Putamen (tissue), 1 donor: ENCODE measurements at places on chromosomes 1 and 21.

DNA sequence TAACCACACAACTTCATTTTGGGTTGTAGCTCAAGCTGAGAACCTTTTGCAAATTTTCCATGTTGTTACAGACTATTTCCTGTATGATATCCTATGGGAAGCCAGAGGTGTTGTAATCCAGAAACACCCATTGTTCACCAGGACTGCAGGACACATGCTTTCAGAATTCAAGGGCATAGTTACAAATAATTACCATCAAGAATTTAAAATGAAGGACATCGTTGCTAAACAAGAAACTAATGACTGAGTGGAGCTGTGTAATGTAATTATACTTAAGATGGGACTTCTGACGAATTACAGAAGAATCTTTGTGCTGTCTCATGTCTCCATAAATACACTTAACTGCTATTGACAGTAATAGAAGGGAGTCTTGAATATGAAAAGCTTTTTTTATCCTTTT, 47.6 kb upstream of the HOOK1 start:
- no peak for DNase-seq

DNA sequence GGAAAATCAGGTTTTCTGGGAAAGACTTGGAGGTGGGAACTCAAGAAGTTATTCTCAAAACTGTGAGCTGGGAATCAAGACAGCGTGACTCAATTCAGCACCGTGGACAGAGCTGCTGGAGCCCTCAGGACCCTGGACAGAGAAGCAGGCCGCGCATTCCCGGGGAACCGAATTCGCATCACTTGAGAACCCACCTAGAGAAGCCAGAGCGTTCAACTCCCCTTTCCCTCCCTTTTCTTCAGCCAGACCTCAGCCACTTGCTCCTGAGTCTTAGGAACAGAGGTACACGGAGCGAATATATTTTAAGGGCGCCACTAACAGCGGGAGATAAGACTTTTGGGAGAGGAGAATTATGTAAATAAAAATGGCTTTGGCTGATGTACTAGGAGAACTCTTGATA, 2.0 kb upstream of the LIN28A start:
- DNase-seq: peak; percentile 36

- no peak for DNase-seq
Observed at GRCh38 chr1:173733912-173734311, 19.1 kb downstream of the KLHL20 start.

GRCh38 chr1:248755517-248755916, at the start of gene LYPD8:
TSS of gene LYPD8 (minus strand) at chr1:248755759. CDS start at chr1:248751081, 4,678 bp downstream.
- no peak for DNase-seq

DNA sequence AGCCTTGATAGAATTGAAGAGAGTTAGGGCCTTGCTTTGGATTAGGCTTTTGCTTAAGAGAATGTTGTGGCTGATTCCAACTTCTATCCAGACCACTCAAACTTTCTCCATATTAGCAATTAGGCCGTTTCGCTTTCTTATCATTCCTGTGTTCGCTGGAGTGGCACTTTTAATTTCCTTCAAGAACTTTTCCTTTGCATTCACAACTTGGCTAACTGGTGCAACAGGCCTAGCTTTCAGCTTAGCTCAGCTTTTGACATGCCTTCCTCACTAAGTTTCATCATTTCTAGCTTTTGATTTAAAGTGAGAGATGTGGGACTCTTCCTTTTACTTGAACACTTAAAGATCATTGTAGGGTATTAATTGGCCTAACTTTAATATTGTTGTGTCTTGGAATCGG, 183.6 kb upstream of the L1TD1 start:
- DNase-seq: no peak

DNA sequence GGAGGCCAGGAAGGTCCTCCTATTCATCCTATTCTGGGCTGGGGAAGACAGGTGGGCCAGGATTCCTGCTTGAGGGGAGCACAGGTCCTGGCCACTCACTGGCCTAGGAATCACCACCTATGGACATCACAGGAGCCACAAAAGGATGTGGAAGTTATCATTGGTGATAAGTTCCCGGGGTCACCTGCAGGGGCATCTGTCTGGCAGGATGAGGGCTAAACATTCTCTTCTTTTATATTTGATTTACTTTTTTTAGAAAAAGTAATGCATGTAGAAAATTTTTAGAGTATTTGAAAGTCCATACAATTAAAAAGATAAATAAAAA, 33.2 kb upstream of the KIAA0040 start:
- DNase-seq: no peak

- DNase-seq: peak; percentile 32
Observed at GRCh38 chr21:41817228-41817627, 50.4 kb upstream of the RIPK4 start.

GRCh38 chr1:177023249-177023648, 141.3 kb downstream of the ASTN1 start:
- no peak for DNase-seq

- no peak for DNase-seq
Observed at GRCh38 chr21:41497788-41498187, 10.2 kb downstream of the TMPRSS2 start.

GRCh38 chr1:15290382-15290781, 43.4 kb downstream of the FHAD1 start:
- DNase-seq: no peak

DNA sequence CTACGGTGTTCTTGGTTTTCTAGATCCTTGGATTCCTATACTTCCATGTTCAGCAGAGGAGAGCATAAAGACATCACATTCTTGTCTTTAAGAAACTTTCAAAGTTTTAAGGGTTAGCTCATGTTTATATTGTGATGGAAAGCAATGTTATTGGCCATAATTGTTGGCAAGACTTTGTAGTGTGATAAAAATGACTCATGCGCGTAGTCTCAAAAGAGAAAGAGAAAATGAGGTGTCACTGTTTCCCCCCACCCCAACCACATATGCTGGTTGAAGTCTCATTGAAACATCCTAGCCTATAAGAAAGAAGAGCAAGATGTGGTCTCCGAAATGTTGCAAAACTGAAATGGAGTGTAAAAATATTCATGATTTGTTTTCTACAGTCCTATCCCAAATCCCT, 348.8 kb downstream of the PTBP2 start:
- DNase-seq: no peak

- DNase-seq: peak; percentile 70
Observed at GRCh38 chr1:2443277-2444137, 31.1 kb upstream of the PEX10 start.

GRCh38 chr1:117097443-117097842, 24.1 kb downstream of the TRIM45 start:
- DNase-seq: no peak

DNA sequence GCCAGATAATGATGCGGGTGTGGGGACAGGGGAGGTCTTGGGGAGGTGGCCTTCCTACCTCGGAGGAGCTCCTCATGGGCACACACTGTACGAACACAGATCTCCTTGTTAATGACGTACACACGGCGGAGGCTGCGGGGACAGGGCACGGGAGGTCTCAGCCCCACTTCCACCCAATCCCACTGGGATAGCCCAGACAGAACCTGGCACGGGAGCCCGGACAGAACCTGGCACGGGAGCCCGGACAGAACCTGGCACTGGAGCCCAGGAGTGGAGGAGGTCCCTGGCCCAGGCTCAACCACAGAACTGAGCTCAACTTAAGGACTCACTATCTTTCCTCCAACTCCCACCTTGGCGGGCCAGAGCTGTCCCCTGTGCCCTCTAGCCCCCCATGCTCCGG, 5.2 kb downstream of the MFAP2 start:
- DNase-seq: no peak

DNA sequence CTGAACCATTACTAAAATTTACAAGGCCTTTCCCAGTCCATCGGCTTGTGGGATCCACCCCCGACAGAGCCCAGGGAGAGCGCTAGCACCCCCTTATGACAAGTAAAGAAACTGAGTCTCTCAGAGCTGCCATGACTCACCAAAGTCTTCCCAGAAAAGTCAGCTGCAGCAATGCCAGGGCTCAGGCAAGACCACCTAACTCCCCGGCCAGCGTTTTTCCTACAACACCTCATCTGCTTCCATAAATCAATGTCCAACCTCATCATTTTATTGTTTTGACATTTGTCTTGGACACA, 15.0 kb downstream of the DHCR24 start:
- DNase-seq: no peak

DNA sequence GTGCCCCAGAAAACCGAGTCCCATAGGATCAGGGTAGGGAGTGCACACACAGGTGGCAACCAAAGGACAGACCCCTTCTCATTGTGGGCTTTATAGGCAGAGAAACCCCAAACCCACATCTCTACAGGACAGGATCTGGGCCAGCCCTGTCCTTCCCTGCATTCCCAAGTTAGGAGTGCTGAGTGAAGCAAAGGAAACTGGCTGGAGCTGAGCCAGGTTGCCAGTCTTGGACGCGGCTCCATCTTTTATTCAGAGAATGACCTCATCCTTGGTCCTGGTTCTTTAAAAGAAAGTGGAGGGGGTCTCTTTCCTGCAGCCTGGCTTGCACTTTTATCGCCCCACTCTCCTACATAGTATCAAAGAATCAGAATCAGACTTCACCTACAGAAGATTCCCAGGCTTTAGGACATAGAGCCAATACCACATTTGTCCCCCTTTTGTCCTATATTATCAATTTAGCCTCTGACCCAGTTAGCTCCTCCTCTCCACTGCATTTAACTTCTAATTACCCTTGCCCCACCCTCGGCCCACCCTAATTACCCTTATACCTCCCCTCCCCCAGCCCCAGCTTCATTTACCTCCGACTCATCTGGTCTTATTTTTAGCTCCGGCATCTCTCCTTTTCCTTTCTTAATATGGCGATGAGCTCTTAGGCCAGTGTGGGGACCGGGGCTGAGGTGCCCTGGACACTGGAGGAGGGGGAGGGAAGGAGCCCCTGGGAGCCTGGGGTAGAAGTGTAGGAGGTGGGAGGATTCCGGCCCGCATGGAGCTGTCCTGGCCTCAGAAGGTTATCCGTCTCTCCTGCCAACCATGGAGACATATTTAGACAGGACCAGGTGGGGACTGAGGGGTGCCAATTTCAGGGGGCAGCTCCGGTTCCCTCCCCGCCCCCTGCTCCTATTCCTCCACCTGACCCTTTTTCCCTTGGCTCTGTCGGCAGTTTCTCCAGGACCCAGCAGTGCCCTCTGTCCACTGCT, at the start of gene CASQ1:
Gene CASQ1 (plus strand): TSS at position 927 of the 977 bp plus-strand sequence. CDS start 177 bp downstream, outside the sequence.
- no peak for DNase-seq

DNA sequence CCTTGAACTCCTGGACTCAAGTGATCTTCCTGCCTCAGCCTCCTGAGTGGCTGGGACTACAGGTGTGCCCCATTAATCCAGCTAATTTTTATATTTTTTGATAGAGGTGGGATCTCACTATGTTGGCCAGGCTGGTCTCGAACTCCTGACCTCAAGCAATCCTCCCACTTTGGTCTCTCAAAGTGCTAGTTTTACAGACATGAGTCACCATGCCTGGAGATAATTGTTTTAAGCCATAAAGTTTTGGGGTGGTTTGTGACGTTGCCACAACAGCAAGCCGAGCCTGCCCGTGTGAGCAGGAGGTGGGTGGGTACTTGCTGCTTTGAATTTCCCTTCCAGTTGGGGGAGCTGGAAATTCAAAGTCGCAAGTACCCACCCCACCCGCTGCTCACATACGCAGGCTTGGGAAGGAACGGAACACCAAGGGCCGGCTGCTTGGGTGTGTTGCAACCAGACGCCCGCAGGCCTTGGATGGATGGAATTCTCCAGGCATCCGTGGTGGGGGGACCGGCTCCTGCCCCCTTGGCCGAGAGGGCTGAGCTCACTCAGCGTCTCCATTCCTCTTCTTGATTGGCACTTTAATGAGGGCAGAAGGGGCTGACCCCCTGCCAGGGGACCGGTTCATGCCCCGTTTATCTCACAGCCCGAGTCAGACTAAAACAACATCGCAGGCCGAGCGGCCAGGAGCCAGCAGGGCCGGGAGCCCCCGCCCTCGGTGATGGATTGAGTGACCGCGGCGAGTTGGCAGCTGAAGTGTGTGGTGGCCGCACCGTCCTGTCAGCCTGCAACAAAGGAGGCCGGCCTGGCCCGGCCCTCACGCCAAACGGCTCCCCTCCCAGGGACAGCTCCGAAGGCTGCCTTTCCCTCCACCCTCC, 78.1 kb downstream of the DHRS3 start:
- DNase-seq: no peak

DNA sequence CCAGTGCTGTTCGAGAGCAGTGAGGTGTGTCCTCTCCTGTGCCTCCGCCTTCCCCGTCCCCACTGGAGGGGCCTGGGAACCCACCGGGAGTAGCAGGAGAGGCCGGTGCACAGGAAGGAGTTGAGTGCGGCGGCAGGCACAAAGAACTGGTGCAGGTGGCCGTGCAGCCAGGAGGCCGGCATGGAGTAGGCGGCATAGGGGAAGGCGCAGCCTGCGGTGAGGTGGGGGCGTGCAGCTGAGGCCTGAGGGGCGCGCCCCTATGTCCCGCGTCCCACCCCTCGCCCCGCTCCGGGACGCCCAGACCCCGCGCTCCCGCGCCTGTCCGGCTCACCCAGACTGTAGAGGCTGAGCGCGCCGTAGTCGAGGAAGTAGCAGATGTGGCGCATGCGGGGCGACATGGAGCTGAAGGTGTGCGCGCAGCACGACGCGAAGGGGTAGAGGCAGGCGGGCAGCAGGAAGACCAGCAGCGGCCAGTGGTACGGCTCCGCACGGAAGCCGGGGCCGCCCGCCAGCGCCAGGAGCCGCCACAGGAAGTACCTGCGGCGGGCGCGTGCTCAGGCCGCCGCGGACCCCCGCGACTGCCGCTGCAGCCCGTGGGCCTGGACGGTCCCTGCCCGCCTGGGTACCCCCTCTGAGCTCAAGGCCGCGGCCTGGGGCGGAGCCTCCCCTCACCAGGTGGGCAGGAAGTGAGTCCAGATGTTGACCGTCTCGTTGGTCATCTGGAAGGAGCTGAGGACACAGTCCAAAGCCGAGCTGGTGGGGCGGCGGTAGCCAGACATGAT, 2.2 kb downstream of the PAQR6 start:
- no peak for DNase-seq

DNA sequence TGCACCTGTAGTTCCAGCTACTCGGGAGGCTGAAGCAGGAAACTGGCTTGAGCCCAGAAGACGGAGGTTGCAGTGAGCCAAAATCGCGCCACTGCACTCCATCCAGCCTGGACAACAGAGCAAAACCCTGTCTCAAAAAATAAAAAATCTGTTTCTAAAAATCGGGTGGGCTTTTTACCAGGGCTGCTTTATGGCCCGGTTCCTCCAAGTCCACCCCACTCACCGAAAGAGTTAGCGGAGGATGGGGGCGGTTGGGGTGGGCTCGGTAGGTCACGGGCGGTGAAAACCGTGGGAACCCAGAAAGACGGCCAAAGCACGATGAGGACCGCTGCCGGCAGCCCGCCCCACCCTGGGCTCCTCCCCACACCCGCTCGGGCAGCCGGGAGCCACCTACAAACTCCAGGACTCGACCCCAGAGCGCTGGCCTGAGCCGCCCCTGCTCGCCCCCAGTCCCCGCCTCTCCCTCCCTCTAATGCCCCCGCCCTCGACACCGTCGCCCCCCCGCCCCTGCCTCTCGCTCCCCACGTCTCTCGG, 846 bp upstream of the PER3 start:
- no peak for DNase-seq

GRCh38 chr1:38898653-38899230, 17.4 kb upstream of the GJA9 start:
- no peak for DNase-seq

GRCh38 chr1:110634455-110635311, 28.5 kb upstream of the KCNA2 start:
- peak; percentile 39 for DNase-seq
